ENCODE measurements at places on chromosomes 4 and X.

- DNase-seq = no peak
These were observed 2002.5 kb upstream of the TENM3 start for GRCh38 chr4:180240670-180241069.

DNA sequence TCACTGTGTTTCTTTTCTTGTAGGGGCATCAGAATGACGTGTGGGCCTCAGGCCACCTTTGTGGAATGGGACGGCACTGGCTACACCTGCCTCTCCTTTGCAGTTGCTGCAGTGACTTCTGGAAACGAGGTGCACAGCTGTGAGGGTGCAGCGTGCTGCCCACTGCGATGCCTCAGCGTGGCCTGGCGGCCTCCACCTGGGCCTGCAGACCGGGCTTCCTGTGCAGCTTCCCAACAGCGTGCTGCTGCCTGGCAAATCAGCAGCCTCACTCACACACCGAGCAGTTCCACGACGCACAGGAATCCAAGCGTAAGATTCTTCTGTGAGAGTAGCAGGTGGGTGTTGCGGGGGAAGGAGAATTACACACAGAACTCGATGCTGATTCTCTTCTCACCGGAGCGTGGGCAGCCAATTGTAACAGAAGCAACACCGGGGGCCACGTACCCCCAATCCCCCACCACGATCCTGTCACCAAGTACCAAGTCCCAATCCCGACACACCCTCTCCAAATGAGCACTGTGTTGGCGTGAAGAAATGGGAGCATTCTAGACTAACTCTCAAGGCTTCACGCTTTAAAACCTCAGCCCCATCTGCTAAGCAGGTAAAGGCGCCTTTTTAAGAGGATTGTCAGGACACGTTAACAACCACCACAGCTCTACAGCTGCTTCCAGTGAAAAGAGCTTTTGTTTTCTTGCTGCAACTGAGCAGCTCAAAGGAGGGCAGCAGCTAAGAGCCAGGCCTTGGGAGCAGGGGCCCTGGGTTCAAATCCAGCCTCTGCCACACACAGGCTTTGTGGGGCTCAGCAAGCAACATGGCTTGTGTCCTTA lies 16.9 kb downstream of the WDR1 start:
- DNase-seq = no peak

- DNase-seq = peak; percentile 67
These were observed 246.2 kb upstream of the PITX2 start for GRCh38 chr4:110869114-110869513.

DNA sequence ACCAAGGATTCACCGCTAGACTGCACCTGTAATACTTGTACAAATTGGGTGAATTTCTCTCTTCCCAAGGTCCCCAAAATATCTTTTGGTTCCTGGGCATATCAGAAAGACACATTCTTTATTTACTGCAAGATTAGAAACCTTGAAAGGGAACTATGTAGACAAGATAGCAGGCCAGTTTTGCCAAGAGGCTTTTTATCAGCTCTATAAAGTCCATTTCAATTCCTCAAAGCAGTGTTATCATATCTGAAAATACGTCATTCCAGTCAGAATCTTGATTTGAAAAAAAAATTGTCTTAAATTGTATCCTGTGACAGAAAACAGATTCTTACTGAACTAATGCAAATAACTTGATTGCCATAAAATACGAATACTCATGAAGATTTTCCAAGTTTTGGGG lies 37.0 kb upstream of the NSG1 start:
- DNase-seq = no peak

DNA sequence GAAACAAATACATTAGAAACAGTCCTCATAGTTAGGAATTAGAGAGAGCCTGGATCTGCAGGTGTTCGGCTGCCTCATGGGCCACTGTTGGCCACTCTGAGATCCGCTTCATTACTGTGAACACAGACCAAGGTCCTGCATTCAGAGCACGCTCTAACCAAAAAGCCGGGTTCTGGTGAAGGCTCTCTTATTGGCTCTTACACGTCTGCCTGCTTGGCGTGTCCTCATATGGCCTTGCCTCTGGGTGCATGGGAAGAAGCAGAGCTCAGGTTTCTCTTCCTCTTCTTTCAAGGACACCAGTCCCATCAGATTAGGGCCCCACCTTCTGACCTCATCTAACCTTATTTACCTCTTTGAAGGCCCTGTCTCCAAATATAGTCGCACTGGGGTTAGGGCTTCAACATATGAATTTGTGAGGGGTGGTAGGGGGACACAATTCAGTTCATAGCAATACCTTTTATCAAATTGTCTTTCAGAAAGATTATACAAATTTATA lies 37.1 kb upstream of the ELF2 start:
- no peak for DNase-seq

DNA sequence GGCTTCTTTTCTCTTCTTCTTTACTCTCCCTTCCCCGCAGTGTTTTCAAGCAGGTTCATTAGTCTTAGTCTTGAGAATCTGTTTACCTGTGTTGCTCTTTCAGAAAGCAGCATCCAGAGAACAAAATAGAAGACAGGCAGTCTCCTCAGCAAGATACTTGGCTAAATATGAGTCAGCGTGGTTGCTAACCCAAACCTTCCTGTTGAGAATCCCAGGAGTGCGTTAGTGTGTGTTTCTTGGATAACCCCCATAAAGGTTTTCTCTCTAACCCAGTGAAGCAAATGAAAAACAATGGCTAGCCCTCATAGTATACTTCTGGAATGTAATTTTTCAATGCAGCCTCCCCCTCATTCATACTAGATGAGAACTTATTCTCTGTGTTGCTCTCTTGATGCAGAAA lies 41.1 kb downstream of the BMPR1B start:
- no peak for DNase-seq

GRCh38 chrX:153732401-153732800 lies 7.7 kb downstream of the ABCD1 start:
- DNase-seq = no peak

DNA sequence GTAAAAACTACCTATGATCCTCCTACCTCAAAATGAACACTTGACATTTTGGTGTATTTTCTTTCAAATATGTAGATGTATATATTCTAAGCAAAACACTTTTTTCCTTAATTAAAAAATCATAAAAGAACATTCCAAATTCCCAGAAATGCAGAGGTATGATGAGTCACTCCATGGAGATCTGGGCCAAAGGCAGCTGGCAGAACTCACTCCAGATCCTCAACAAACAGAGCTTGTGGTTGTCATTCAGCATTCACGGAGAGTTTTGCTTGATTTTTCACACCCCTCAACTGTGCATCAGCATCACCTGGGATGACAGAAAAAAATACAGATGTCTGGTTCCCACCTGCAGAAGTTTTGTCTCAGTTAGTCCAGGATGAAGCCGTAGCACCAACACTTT lies 144.6 kb downstream of the KIT start:
- DNase-seq = no peak

DNA sequence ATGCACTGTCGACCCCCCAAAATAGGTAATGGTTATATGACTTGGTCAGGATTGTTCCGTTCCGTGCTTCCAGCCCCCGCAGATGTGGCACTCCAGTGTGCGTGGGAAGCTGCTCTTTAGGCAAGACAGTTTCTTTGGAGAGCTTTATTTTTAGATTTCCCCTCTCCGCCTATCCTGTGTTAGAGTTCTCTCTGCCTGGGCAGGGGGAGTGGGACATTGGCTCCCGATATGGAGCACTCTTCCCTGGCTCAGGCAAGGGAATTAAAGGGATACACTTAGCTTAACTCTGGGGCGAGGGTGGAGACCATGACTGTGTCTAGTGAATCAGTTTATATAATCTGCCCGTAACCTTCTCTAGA lies 36.0 kb downstream of the DLG3 start:
- DNase-seq = no peak

Data from AG09309 (cell line).